CD4-positive, alpha-beta T cell (primary cell): ENCODE measurements at places on chromosomes 3 and 15.
A peak's percentile ranks its signal among the peaks of the same experiment; 100 is the strongest.

GRCh38 chr3:127628788-127629466 is at the start of gene PODXL2:
TSS of gene PODXL2 (plus strand) at chr3:127629185. CDS start at chr3:127629220, 35 bp downstream.
- H3K27ac ChIP-seq, result no peak within 1 kb of the TSS
- peaks cover 11% of the 10 kb centered on the region for H3K27me3 ChIP-seq
- DNase-seq, result no peak

- DNase-seq, result no peak
- H3K4me3 ChIP-seq, result peak overlapping the region; percentile 40
- peak overlapping the region; percentile 77 for H3K27ac ChIP-seq
- H3K36me3 ChIP-seq, result peaks cover 25% of the 10 kb centered on the region
- peaks cover 88% of the 10 kb centered on the region for H3K4me1 ChIP-seq
Measured at GRCh38 chr3:69091389-69092029, 6.8 kb downstream of the ARL6IP5 start.

- no peaks in the 10 kb centered on the region for H3K4me1 ChIP-seq
- no peaks in the 10 kb centered on the region for H3K36me3 ChIP-seq
- DNase-seq, result no peak
- no peak overlapping the region for H3K4me3 ChIP-seq
Measured at GRCh38 chr15:88814393-88814792, 11.2 kb downstream of the ACAN start.

GRCh38 chr3:10285272-10286132 is 7.2 kb downstream of the GHRL start:
- H3K4me1 ChIP-seq, result peaks cover 19% of the 10 kb centered on the region
- no peak overlapping the region for H3K27ac ChIP-seq
- H3K27me3 ChIP-seq, result no peaks in the 10 kb centered on the region
- H3K36me3 ChIP-seq, result peaks cover 62% of the 10 kb centered on the region

DNA sequence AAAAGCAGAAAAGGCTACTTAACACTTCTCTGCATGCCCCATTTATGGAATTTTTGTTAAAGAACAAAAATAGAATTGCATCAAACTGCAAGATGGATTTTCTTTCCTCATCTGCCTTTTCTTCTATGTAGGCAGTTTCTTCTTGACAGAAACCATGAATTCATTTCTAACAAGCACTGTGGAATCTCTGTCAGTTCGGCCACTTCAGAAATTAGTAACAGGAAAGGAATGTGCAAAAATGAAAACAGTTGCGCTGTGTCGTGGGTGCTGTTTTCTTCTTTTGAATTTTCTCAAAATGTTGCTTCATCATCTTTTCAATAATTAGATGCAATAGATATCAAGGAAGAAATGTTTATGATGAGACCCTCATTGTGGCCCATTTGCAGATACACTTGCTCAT is 151.6 kb downstream of the FOXB1 start:
- no peak overlapping the region for H3K4me3 ChIP-seq
- no peaks in the 10 kb centered on the region for H3K36me3 ChIP-seq
- no peak for DNase-seq
- no peak overlapping the region for H3K27ac ChIP-seq
- H3K27me3 ChIP-seq, result peaks cover 12% of the 10 kb centered on the region

- H3K27ac ChIP-seq, result no peak overlapping the region
- no peaks in the 10 kb centered on the region for H3K4me1 ChIP-seq
- no peak for DNase-seq
- no peaks in the 10 kb centered on the region for H3K27me3 ChIP-seq
- H3K36me3 ChIP-seq, result no peaks in the 10 kb centered on the region
Measured at GRCh38 chr3:60594025-60594424, 657.2 kb downstream of the FHIT start.

DNA sequence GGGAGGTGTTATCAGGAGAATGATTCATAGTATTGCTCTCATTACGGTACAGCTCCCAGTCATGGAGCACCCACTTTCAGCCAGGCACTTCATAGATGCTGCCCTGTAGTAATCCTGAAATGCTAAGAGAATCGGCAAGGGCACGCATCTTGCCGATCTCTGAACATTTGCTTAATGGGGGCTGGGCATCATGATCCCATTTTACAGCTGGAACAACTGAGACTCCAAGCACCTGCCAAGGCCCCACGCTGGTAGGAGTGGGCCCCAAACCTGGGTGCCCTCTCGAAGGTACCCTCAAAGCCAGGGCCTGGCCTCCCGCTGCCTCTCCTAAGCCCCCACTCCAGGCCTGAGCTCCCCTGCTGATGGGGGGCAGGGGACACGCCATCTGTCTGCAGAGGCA is 47.3 kb downstream of the RPN1 start:
- peaks cover 8% of the 10 kb centered on the region for H3K4me1 ChIP-seq
- no peaks in the 10 kb centered on the region for H3K36me3 ChIP-seq
- peaks cover 5% of the 10 kb centered on the region for H3K27me3 ChIP-seq
- H3K27ac ChIP-seq, result no peak overlapping the region

GRCh38 chr3:30309961-30310954 is 296.1 kb upstream of the TGFBR2 start:
- no peak overlapping the region for H3K4me3 ChIP-seq
- H3K36me3 ChIP-seq, result no peaks in the 10 kb centered on the region
- no peak for DNase-seq
- H3K27me3 ChIP-seq, result no peaks in the 10 kb centered on the region

DNA sequence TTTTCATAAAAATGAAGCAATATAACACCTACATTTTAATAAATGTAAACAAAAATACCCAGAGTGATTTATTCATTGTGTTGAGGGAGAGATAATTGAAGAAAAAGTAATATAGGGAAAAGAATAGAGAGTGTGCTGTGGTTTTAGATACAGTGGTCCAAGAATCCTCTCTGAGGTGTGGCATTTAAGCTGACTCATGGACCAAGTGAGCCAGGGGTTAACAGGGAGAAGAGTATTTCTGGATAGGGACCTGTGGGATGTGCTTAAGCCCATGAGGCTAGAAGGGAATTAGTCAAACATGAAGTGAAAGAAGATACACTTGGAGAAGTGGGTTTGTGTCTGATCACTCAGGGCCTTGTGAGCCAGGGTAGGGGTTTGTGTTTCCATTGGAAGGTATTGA is 680.7 kb upstream of the GRM7 start:
- H3K27me3 ChIP-seq, result no peaks in the 10 kb centered on the region
- H3K4me3 ChIP-seq, result no peak overlapping the region
- H3K36me3 ChIP-seq, result no peaks in the 10 kb centered on the region

- no peak overlapping the region for H3K27ac ChIP-seq
- H3K36me3 ChIP-seq, result no peaks in the 10 kb centered on the region
- DNase-seq, result no peak
- H3K4me1 ChIP-seq, result peaks cover 43% of the 10 kb centered on the region
- H3K4me3 ChIP-seq, result no peak overlapping the region
Measured at GRCh38 chr15:91471468-91471867, 371.4 kb downstream of the SV2B start.

DNA sequence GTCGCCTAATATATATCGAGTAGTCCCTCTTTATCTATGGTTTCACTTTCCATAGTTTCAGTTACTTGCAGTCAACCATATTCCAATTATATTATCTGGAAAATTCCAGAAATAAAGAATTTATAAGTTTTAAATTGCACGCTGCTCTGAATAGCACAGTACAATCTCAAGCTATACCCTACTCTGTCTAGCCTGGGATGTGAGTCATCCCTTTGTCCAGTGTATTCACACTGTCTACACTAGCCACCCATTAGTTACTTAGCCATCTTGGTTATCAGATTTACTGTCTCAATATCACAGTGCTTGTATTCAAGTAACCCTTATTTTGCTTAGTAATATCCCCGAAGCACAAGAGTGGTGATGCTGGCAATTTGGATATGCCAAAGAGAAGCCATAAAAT is 72.1 kb upstream of the EOMES start:
- H3K27ac ChIP-seq, result no peak overlapping the region
- no peaks in the 10 kb centered on the region for H3K27me3 ChIP-seq
- H3K4me3 ChIP-seq, result no peak overlapping the region
- H3K36me3 ChIP-seq, result no peaks in the 10 kb centered on the region
- H3K4me1 ChIP-seq, result no peaks in the 10 kb centered on the region

GRCh38 chr3:128378631-128379347 is 87.9 kb downstream of the DNAJB8 start:
- no peaks in the 10 kb centered on the region for H3K4me1 ChIP-seq
- DNase-seq, result no peak
- H3K27me3 ChIP-seq, result no peaks in the 10 kb centered on the region
- no peak overlapping the region for H3K4me3 ChIP-seq

DNA sequence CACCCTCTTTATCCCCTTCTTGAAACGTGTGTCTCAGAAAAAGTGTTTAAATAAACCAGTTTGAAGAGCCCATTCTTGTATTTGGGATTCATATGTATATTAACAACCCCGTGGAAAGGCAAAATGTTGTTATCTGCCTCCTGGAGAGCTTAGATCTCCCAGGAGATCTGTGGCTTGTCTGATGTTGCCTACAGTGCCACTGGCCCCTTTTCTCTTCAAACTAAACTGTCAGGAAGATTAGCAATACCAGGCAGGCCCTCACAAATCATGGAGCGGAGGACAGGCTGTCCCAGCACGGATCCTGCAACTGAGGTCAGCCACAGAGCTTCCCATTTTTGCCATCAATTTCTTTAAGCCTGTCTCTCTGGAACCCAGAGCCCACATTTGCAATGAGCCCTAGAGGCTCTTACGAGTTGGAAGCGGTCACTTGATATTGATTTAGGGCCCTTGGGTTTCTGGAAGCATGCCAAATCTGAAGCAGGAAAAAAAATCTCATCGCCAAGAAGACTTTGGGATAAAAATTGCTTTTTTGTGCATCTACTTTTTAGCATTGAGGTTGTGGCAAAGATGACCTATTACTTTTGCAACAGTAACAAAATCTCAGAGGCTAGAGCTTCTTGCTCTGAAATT is 234.1 kb downstream of the OPA1 start:
- no peaks in the 10 kb centered on the region for H3K27me3 ChIP-seq
- DNase-seq, result no peak
- no peak overlapping the region for H3K27ac ChIP-seq
- H3K4me1 ChIP-seq, result no peaks in the 10 kb centered on the region
- H3K4me3 ChIP-seq, result no peak overlapping the region
- H3K36me3 ChIP-seq, result no peaks in the 10 kb centered on the region

- H3K27ac ChIP-seq, result no peak overlapping the region
- no peak for DNase-seq
- no peak overlapping the region for H3K4me3 ChIP-seq
- no peaks in the 10 kb centered on the region for H3K4me1 ChIP-seq
Measured at GRCh38 chr3:22732641-22733040, 470.5 kb upstream of the UBE2E2 start.

DNA sequence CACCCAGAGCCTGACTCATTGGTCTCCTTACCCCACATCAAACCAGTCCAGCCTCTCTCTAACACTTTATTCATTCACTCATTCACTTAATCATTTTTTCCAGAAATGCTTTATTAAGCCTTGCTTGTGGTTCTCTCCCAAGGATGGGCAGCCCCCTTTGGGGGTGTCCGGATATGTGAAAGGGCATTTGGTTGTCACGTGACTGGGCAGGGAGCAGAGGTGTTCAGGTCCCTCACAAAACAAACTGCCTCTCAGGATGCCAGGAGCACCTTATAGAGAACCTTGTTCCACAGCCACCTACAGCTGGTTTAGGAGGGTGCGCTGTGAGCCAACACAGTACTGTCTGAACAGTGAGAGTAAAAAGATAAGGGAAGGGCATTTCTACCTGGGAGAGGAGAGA is 25.8 kb upstream of the PTPN23 start:
- H3K27me3 ChIP-seq, result no peaks in the 10 kb centered on the region
- no peaks in the 10 kb centered on the region for H3K36me3 ChIP-seq
- no peak for DNase-seq
- H3K4me3 ChIP-seq, result no peak overlapping the region

DNA sequence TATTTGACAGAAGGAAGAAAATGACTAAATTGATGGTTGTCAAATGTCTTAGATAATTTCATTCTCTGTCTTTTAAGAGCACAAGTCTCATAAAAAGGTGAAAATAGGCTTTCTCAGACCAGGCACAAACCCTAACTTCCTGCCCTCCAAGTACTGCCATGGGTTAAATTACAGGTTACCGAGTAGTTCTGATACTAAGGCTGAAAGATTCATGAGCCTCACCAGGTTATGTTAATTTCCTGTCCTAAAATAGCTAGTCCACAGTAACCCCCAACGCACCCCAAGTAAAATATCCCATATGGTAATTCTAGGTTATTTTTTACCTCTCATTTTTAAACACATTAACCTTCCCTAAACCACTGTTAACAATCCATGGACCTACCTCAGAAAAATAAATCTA is 42.0 kb downstream of the GSK3B start:
- no peaks in the 10 kb centered on the region for H3K27me3 ChIP-seq
- H3K27ac ChIP-seq, result no peak overlapping the region
- no peak for DNase-seq
- H3K4me1 ChIP-seq, result peaks cover 20% of the 10 kb centered on the region
- no peaks in the 10 kb centered on the region for H3K36me3 ChIP-seq
- no peak overlapping the region for H3K4me3 ChIP-seq

DNA sequence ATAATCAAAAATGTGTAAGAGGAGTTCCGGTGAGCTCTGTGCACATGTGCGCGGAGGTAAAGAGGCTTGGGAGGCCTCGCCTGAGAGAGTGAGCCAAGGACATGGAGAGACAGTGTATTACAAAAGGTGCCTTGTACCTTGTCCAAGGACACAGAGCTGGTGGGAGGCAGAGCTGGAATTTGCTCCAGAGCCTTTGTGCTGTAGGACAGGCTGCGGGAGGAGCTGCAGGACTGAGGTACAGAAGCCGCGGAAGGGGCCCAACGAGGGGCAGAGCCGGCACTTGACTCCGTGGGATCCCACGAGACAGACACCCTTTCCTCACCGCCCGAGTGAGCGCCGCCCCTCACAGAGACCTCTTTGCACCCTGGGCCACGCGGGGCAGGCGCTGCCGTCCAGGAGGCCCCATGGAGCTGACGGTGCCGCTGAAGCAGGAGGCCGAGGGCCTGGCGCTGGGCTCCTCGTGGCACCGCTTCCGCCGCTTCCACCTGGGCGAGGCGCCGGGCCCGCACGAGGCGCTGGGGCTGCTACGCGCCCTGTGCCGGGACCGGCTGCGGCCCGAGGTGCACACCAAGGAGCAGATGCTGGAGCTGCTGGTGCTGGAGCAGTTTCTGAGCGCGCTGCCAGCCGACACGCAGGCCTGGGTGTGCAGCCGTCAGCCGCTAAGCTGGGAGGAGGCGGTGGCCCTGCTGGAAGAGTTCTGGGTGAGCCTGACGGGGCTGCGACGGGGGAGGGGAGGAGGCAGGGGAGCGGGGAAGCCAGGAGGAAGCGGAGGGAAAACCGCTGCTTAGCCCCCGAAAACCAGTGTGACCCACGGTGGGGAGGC is 68.7 kb downstream of the SLTM start:
- no peaks in the 10 kb centered on the region for H3K36me3 ChIP-seq
- peaks cover 3% of the 10 kb centered on the region for H3K4me1 ChIP-seq
- no peaks in the 10 kb centered on the region for H3K27me3 ChIP-seq
- H3K27ac ChIP-seq, result no peak overlapping the region
- no peak for DNase-seq
- H3K4me3 ChIP-seq, result no peak overlapping the region

DNA sequence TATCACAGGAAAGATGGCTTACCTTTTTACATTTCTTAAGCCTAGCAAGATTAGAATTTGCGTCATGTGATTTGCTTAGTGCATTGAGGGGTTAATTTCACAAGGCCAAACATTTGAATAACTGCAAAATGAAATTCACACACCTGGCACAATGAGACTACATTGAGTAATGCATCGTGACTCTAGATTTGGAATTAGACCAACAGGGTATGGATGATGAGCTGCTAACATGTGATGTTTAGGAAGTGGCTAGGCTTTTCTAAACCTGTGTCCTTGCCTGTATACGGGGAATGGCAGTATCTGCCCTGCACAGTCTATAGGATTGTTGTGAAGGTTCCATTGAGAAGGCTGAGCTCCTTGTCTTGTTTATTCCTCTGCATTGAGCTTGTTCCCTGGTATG is 160.1 kb downstream of the MFSD1 start:
- no peak overlapping the region for H3K4me3 ChIP-seq
- no peak overlapping the region for H3K27ac ChIP-seq
- no peak for DNase-seq
- H3K4me1 ChIP-seq, result no peaks in the 10 kb centered on the region
- no peaks in the 10 kb centered on the region for H3K36me3 ChIP-seq
- H3K27me3 ChIP-seq, result no peaks in the 10 kb centered on the region
